MV-4-11 (cell line): ENCODE measurements at places on chromosomes 7 and 10.

- DNase-seq = no peak
Measured at GRCh38 chr10:124482236-124482800, 20.7 kb downstream of the LHPP start.

DNA sequence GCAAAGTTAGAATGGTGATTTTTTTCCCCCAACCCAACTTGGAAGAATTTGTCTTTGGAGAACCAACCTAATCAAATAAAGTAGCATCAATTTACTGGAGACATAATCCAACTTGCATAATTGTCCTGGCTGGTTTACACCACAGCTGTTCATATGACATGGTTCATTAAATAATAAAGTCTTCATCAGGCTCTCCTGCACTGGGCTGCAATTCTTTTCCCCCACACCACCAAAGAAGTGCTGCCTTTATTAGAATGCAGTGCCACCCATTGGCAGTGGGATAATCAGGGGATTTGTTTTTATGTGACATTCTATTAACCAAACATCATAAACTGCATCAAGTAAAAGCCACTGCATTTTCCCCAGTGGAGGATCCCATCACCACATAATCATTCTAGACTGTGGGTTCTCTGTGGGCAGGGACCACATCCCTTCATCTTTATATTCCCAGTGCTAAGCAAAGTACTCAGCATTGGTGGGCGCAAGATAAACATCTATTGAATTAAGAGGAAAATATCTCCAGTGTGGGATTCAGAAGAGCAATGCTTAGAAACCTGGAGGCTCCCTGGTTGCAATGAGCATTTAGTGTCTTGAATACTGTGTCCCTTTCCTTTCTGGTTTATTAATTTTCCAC is 322.0 kb downstream of the KCNMA1 start:
- no peak for DNase-seq

DNA sequence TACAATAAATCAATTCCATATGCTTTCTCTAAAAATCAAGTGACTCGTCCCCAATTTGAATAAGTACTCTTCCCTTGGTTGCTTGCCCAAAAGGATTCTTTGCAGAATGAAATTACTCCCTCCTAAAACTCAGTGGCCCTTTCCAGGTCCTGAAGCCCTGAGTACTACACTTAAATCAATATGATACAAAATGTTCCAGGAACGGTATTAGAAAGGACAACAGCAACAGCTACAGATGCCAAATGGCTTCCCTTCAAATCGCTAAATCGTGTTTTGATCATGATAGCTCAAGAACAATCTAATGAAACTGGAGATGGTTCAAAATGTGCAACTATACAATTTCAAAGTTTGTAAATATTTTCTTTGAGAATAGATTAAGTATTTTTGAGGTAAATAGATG is 59.4 kb downstream of the TPK1 start:
- no peak for DNase-seq

GRCh38 chr7:105810556-105810955 is 65.8 kb downstream of the ATXN7L1 start:
- DNase-seq = no peak

- DNase-seq = peak; percentile 76
Measured at GRCh38 chr7:93327006-93327633, 95.0 kb downstream of the VPS50 start.

DNA sequence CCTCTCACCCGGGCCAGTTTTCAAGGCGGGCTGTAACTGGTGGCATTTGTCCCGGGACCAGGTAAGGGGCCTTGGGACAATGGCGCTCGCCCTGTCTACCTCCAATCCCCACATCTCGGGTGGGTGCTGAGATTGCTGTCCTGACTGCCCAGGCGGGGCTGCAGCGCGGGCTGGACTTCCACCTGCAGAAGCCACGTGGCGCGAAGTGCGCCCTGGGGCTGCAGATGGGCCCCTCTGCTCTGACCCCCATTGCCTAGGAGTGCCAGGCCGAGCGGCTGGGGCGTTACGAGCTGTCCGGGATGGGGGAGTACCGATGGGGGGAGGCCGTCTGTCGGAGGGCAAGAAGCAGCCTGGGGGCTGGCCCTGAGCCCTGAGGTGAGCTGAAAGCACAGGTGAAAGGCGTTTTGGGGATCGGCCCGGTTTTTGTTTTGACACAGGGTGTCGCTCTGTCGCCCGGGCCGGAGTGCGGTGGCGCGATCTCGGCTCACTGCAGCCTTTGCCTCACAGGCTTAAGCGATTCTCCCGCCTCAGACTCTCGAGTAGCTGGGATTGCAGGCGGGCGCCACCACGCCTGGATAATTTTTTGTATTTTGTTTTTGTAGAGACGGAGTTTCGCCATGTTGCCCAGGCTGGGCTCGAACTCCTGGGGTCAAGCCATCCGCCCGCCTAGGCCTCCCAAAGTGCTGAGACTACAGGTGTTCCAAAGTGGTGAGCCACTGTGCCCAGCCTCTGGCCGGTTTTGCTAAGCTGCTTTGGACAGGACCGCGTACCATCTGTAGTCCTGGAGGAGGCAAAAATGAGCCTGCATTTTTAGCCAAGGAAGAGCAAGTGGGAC is at the start of gene SFXN2:
SFXN2 (plus strand) TSS at position 16 of the 835 bp plus-strand sequence. CDS start 12,001 bp downstream, outside the sequence.
- DNase-seq = peak; percentile 10

DNA sequence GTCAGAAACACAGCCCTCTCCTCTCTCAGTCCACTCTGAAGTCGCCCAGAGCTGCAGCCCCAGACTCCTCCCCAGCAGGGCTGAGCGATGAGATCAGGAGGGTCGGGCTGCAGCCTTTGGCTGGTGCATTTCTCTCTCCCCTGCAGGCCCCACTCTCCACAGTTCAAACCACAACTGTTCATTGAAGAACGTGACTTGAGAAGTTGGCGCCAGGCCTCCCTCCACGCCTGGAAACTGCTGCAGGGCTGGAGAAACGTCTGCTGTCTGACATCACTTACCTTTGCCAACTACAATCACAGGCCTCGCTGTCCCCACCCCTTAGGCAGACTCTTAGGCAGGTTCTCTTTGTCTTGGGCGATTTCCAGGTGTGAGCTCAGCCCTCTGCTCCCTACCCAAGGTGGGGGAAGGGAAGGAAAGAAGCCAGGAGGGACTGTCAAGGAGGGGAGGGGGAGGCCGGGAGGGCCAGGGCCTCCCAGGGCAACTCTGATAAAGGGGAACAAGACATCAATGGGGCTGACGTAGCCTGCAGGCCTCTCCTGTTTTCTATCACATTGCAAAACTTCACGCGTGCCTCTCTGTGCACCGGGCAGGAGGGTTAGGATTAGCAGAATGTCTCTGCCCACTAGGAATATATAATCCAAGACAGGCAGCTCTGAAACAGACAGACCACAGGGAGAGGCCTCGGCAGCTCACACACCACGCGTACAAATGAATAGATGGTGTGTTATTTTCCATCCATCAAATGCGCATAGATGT is 32.7 kb downstream of the CALML5 start:
- DNase-seq = no peak

GRCh38 chr10:31678575-31679516 is 249.8 kb downstream of the ARHGAP12 start:
- DNase-seq = no peak

DNA sequence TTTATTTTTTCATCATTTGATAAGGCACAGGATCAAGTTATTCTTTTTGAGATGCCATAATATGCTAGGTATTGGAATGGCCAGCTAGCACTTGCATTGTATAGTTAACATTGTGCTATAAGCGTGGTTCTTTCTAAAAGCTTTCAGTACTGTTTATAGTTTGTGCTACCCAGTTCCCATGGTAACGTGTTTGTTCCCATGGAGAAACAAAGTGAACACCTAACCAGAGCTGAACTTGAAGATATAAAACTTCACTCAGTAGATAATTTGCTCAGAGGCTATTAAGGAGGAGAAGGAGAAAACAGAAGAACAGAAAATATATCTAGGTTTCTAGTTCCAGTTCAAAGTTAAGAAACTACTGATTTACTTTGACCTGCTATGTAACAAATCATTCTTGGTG is 23.6 kb upstream of the ITGB8 start:
- DNase-seq = no peak

GRCh38 chr10:34759161-34759836 is 55.8 kb downstream of the PARD3 start:
- peak; percentile 11 for DNase-seq

DNA sequence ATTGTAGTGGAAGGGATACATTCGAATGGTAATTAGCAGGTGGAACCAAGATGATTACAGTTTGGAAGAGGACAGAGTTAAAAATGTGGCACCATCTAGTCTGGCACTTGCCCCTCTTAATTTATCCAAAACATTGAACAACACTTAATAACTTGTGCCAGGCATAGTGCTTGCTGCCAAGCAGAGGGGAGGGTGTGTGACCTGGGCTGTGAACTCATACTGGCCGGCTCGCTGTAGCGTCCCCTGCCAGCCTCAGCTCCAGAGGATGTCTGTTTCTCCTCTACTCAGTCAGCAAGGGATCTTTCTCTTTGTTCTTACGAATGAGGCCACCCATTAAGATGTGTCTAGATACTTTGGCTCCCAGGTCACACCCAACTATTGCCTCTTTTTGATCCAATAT is 179.4 kb upstream of the INHBA start:
- DNase-seq = no peak

- no peak for DNase-seq
Measured at GRCh38 chr7:139873593-139874301, 44.7 kb downstream of the TBXAS1 start.

- DNase-seq = no peak
Measured at GRCh38 chr10:95661818-95662217, 5.3 kb upstream of the ALDH18A1 start.

- DNase-seq = no peak
Measured at GRCh38 chr10:10796061-10796773, 221.5 kb upstream of the CELF2 start.

DNA sequence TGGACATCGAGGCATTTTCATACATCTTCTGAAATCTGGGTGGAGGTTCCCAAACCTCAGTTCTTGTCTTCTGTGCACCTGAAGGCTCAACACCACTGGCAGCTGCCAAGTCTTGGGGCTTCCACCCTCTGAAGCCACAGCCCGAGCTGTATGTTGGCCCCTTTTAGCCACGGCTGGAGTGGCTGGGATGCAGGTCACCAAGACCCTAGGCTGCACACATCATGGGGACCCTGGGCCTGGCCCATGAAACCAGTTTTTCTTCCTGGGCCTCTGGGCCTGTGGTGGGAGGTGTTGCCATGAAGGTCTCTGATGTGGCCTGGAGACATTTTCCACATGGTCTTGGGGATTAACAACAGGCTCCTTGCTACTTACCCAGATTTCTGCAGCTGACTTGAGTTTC is 62.1 kb downstream of the INPP5A start:
- no peak for DNase-seq

DNA sequence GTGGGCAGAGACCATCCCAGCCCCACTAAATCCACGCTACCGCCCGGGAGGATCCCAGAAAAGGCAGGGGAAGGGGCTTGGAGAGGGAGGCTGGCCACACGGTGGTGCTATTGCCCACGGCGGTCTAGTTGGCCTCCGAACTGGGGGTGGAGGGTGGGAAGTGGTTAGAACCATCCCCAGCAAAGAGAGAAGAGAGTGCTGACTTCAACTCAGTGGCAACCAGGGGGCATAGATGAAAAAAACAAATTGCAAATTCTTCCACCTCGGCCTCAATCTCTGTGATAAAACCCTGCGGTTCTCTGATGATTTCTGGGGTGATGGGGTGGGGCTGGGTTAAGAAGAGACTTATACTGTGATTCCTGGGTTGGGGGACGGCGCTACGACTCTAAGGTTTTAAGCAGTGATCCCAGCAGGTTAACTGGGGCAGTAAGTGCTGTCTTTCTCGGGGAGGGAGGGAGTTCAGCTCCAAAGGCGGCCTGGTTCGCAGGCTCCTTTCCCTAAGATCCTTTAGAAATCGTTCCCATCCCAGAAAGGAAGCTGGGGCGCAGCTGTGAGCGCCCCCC is 154.5 kb upstream of the LYZL2 start:
- peak; percentile 86 for DNase-seq

- DNase-seq = no peak
Measured at GRCh38 chr7:101764221-101764620, 53.2 kb upstream of the CUX1 start.

DNA sequence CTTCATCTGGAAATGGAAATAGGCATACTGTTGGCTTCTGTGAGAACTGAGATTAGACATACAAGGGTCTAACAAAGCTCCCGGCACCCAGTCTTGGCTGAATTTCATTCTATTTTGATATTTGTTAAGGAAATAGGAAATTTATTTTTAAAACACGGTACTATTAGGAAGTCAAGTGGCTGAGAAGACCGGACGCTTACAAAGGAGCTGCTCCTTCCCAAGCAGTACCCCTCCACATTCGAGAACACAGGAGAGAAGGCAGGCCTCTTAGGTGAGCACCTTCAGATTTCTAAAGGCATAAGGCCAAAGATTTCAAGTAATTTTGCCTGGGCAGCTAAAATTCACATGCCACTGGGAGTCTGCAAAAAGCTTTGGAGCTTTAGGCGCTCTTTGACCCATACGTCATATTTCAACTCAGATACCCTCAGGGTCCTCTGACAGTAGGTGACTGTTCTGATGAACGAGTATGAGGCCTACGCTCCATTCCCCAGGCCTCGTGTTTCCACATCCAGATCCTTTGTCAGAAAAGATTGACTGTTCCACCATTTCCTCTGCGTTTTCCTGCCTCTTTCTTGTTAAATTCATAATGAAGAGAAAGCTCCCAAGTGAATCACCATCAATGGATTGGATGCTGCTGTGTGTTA is 17.3 kb downstream of the TRIL start:
- DNase-seq = no peak

- no peak for DNase-seq
Measured at GRCh38 chr7:133829336-133829897, 297.7 kb upstream of the LRGUK start.

GRCh38 chr7:13179775-13180523 is 492.5 kb downstream of the ARL4A start:
- DNase-seq = no peak

DNA sequence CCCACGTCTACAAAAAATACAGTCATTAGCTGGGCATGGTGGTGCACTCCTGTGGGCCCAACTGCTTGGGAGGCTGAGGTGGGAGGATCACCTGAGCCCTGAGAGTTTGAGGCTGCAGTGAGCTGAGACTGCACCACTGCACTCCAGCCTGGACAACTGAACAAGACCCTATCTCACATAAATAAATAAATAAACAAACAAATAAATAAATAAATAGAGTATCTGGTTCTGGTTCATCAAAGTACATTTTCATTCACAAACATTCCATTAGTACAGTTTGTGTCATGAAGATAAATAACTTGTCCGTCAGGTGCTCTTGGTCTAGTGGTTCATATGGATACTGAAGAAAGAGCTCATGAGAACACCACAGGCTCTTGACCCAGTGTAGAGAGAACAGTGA is 96.4 kb downstream of the RSU1 start:
- DNase-seq = no peak

GRCh38 chr7:20330239-20330927 is at the start of gene ITGB8:
ITGB8 (plus strand) TSS chr7:20330900; CDS start chr7:20331807, 907 bp downstream.
- DNase-seq = no peak

DNA sequence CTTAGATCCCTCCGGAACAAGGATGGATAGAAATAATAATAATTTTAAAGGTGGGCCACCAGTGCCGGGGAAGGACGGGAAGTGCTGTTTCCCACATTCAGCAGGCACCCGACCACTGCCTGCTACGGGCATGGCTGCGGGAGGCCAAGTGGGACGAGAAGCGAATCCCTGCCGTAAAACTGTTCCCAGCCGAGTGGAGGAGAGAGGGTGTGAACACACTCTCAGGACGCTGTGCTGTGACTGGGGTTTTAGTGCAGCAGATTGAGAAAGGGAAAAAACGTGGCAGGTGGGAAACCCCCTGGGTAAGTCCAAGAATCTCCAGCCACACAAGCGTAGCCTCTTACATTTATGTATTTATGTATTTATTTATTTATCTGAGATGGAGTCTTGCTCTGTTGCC is 158.8 kb downstream of the DNAJB6 start:
- no peak for DNase-seq

- DNase-seq = no peak
Measured at GRCh38 chr7:50667789-50668226, 102.6 kb upstream of the DDC start.

GRCh38 chr10:118216571-118217170 is 125.5 kb downstream of the FAM204A start:
- no peak for DNase-seq

GRCh38 chr7:16563281-16564022 is 36.8 kb downstream of the LRRC72 start:
- peak; percentile 34 for DNase-seq
